CD8-positive, alpha-beta memory T cell (primary cell): ENCODE measurements at places on chromosomes 6 and 20.

DNA sequence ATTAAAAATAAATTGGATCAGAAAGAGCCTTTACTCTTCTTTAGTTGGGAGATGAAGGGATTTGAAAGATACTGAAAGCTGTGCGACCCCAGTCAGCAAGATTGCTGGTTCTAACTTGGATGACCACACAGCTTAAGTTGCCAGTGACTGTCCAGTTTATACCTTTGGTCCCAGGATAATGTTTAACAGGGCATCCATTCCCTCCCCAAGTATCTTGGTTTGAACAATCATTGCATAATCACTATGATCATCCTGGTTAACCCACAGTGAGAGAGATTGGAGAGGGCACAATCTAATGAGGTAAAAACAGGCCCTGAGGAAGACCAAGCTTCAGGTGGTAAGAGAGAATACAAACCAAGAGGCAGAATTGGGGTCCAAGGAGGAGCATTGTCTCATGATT lies 798.3 kb downstream of the MAFB start:
- no peak for DNase-seq

DNA sequence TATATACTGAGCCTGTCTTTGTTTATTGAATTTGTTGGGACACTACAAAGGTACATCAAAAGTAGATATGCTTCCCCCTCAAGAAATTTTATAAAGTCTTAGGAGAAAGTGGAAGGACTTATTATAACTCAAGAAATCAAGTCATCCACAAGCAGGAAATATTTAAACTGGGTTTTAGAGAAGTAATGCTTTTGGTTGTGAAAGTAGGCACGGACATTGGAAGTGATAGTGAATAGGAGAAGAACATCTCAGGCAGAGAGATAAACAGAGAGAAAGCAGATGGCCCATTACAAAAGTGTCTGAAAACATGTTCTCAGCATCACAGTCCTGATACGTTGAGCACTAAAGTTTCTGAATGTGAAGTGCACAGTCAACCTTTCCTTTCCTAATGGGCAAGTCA lies 415.6 kb upstream of the RNF217 start:
- no peak for DNase-seq

- DNase-seq = no peak
Observed at GRCh38 chr6:156538875-156539660, 238.1 kb upstream of the ARID1B start.

- no peak for DNase-seq
Observed at GRCh38 chr6:4055420-4056041, 23.4 kb downstream of the FAM217A start.

DNA sequence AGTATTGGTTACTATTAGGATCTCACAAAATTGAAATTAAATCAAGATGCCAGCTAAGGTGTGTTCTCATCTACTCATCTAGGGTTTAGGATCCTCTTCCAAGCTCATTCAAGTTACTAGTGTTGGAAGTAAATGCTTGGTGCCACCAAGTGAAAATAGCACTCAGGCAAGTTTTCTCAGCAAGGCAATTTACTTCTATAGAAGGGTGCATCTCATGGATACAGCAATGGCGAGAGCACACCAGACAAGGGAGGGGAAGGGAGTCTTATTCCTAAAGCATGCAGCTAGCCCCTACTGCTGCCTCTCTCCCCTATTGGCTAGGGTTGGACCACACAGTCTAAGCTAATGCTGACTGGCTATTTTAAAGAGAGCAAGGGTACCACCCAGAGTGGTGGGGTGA lies 23.0 kb upstream of the FAM8A1 start:
- no peak for DNase-seq

DNA sequence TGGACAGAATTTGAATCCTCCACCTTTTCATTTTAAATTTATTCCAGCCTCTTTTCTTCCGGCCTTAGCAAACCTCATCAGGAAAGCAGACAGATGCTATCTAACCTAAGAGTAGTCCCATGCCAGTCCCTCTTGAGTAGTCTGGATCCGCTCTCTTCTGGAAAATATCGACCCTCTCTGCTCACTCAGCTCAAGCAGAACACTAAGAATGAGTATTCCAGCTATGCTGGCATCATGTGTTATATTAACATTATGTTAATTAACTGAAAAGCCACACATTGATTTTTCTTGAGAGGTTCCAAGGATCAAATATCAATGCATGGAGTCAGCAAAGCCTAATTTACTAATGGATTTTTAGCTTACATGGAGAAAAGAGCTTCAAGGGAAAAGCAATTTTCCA lies 161.4 kb downstream of the ID4 start:
- DNase-seq = no peak

DNA sequence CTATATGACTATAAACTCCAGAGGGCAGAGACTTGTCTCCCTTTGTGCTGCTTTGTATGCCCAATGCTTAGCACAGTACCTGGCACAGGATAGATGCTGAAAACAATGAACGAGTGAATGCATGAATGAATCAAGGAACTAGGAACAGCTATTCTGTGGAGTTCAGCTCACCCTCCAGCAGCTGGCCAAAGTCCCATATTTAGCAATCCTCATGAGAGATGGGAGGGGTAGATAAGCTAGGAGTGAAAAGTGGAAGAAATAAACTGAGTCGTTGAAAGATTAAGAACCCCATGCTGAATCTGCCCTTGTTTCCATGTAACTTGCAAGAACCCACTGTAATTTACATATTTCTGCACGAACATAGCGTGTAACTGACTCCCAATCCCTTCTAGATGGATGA lies 106.5 kb downstream of the MAFB start:
- DNase-seq = no peak

DNA sequence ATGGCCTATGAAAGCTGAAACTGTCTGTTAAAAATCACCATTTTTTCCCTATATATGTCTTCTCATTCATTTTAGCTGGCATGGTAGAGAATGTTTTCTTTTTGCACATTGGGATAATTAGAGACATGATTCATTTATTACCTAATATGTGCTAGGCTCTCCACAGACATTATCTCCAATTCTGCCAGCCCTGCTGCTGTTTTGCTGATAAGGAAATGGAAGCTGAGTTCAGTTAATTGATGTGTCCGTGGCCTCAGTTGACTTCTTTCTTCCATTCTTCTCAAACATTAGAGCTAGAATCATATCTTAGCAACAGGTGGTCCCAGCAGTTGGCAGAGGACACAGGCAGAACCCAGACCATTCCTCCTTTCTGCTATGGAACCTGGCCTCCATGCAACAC lies 644.1 kb upstream of the CITED2 start:
- DNase-seq = no peak

- no peak for DNase-seq
Observed at GRCh38 chr20:62736026-62736406, 27.4 kb downstream of the NTSR1 start.

DNA sequence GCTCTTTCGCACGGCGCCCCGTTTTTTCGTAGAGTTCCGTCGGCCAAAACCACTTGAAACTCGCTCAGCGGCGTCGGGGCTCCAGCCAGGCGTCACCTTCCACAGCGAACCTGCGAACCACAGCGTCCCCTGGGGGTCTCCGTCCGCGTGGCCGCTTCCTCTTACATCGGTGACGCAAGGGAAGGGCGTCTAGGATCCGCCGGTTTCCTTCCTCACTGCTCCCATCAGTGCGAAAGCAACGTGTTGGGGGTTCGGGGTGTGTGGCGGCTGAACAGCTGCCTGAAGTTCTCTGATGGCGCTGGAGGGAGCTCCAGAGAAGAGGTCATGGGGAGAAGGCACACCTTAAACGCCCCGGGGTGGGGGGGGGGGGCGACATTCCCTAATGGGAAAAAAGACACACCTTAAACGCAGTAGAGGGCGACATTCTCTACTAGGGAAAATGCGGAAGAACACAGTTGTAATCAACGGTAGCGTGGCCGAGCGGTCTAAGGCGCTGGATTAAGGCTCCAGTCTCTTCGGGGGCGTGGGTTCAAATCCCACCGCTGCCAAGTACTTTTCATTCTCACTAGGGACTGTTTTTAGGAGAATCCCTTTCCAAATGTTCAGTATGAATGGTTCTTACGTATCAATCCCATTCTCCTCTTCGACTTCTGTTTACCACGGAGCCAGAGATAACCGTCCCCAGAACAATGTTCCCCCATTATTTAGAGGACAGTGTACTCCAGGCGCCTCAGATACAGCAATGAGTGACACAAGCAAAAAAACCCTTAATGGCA lies 16.4 kb downstream of the ZNF311 start:
- DNase-seq = peak; percentile 75

GRCh38 chr20:54624706-54625390 lies 149.5 kb downstream of the DOK5 start:
- DNase-seq = no peak

DNA sequence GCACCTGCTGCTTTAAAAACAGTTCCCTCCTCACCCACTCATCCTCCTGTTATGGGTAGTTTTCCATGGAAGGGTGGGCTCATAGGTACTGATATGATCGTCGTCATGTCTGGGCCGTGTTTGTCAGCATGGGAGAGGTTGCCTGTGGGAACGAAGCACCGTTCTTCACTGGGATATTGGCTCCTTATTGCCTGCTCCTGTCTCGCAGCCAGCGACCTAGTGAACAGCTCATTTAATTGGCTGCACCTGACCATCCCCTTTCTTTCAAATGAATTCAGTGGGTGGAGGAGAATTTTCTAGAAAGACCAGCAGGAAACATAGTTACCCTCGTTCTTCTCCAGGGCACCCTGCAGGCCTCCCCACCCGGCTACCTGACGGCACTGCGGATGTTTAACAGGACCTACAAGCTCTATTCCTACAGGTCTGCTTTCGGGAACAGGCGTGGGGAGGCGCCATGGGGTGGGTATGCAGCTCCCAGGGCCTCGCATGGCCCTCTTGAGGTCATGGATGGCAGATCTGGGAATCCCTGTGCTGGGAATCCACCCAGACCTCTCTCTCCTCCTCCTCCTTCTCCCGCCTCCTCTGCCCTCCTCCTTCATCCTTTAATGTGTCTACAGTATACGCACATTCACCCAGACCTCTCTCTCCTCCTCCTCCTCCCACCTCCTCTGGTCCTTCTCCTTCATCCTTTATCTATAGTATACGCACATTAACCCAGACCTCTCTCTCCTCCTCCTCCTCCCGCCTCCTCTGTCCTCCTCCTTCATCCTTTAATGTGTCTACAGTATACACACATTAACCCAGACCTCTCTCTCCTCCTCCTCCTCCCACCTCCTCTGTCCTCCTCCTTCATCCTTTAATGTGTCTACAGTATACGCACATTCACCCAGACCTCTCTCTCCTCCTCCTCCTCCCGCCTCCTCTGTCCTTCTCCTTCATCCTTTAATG lies 21.9 kb downstream of the ENTPD6 start:
- no peak for DNase-seq

GRCh38 chr6:24905483-24905882 lies 30.3 kb downstream of the RIPOR2 start:
- no peak for DNase-seq

DNA sequence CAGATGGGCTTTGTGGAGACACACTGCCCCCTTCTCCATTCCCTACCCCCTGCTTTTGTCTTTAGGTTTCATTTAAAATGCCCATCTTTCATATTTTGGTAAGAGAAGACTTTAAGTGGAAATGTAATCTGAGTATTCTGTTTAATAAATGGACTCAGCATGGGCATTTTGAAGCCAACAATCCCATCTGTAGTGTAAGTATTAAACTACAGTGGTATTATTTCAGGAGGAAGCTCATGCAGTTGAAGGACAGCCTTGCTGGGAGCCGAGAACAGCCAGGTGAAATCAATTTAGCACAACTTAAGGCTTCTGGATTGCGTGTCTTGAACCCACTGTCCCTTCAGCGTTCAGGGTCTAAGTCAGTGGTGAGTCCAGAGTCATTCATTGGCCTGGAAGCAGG lies 63.5 kb downstream of the AKAP12 start:
- DNase-seq = no peak

- no peak for DNase-seq
Observed at GRCh38 chr6:85322446-85323105, 127.3 kb upstream of the NT5E start.

DNA sequence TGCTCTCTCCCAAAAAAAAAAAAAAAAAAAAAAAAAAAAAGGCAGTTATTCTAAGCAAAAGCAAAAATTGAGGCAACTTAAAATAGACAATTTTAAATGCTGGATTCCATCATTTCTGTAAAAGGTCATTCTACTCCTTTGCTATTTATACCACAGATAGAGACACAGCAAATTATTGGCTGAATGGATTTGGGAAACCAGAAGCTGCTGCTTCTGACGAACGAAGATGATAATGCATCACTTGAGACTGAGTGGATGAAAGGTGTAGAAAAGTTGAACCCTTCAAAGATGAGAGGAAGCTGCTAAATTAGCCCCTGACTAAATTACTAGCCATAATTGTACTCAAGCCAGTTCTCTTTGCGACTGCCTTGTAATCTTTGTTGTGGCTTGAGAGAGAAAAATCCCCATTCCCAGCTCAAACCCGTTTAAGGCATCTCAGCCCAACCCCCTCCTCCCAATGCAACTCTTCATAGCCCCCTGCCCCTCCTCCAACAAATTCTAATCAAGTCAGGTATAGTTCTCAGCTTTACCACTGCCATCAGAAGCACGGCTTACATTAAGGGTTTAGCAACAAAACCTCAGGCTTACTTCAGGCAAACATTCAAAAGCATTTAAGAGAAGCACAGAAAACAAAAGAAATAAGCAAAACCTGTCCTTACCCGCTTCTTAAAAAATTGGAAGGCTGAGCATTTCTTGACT lies 1.0 kb downstream of the SGK1 start:
- no peak for DNase-seq

DNA sequence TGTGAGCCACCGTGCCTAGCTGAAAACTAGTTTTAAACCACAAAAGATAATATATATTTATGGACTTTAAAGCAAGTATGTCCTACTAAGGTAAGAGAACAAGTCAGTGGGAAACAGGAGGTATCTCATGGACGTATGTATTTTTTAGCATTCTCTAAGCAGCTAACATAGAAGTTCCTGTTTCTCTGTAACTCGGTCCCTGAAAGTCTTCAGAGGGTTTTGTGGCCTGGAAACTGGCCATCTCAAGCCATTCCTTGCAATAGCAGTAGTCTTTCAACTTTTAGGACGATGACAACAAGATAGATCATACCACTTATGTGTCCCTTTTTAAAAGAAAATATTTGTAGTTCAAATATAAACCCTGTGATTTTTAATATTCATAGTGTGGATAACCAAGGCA lies 95.6 kb upstream of the RALGAPA2 start:
- no peak for DNase-seq

DNA sequence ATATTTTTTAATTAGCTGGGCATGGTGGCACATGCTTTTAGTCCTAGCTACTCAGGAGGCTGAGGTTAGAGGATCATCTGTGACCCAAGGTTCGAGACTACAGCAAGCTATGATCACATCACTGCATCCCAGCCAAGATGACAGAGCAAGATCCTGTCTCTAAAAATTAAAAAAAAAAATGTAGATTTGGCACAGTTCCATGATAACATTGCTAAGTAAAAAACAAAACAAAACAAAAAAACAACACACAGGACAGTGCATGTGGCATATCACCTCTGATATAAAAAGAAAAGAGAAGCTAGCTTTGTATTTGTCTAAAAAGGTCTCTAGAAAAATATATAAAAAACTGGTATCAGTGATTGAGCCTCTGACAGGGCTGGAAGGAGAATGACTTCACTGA lies 24.6 kb downstream of the RNF24 start:
- no peak for DNase-seq
